Activated naive CD4-positive, alpha-beta T cell treated with anti-CD3 and anti-CD28 coated beads for 36 hours (primary cell): ENCODE measurements at places on chromosomes 12 and 14. TPM values are rescaled to one million over a fixed set of nuclear protein-coding genes. Genes with fewer than 3 reads are reported as not detected.

PIANP gene
- 0.27 TPM for total RNA-seq

GLS2 gene
- total RNA-seq = 4.6 TPM

TAS2R7 gene
- total RNA-seq = not detected

MSI1 gene
- total RNA-seq = 0.27 TPM

CRACR2A gene
- total RNA-seq = 19.0 TPM

KRT1 gene
- total RNA-seq = not detected

RTL1 gene
- not detected for total RNA-seq

DNA sequence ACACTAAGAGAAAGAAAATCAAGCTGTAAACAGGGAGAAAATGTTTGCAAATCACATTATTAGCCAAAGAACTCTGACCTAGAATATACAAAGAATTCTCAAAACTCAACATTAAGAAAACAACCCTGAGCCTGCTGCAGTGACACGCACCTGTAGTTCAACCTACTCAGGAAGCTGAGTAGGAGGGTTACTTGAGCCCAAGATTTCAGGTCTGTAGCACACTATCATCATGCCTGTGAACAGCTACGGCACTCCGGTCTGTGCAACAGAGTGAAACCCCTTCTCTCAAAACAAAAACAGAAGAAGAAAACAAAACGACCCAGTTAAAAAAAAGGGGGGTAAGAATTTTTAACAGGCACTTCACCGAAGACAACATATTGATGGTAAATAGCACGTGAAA lies 20.8 kb downstream of the SAV1 start:
- no peak for DNase-seq
- no peak overlapping the region for H3K27ac ChIP-seq

GRCh38 chr12:1369938-1370500 lies 224.4 kb downstream of the FBXL14 start:
- H3K36me3 ChIP-seq = peaks cover 6% of the 10 kb centered on the region
- H3K4me1 ChIP-seq = peaks cover 4% of the 10 kb centered on the region
- DNase-seq = no peak
- no peak overlapping the region for H3K4me3 ChIP-seq

DNA sequence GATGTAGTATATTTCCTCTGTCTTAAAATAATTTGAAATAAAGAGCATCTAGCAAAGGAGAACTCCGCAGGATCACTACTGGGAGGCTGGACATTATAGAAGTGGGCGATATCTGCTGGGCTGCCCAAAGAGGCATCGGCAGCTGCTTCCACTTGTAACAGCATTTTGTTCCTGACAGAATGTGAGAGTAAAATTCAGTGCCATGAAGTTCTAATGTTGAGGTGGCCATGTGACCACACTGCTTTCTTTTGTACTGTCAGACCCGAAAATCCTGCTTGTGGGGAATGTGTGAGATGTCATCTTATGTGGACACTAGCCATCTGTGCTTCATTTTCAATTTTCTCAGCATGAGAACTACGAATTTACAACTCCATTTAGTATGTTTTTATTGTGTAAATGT lies 151.9 kb downstream of the ACSS3 start:
- no peaks in the 10 kb centered on the region for H3K4me1 ChIP-seq
- H3K36me3 ChIP-seq = no peaks in the 10 kb centered on the region
- DNase-seq = no peak

- no peak overlapping the region for H3K27ac ChIP-seq
- peaks cover 2% of the 10 kb centered on the region for H3K4me1 ChIP-seq
- H3K27me3 ChIP-seq = peaks cover 6% of the 10 kb centered on the region
- no peak overlapping the region for H3K4me3 ChIP-seq
- H3K36me3 ChIP-seq = no peaks in the 10 kb centered on the region
Measured at GRCh38 chr12:6307529-6307928, 3.0 kb upstream of the PLEKHG6 start.

DNA sequence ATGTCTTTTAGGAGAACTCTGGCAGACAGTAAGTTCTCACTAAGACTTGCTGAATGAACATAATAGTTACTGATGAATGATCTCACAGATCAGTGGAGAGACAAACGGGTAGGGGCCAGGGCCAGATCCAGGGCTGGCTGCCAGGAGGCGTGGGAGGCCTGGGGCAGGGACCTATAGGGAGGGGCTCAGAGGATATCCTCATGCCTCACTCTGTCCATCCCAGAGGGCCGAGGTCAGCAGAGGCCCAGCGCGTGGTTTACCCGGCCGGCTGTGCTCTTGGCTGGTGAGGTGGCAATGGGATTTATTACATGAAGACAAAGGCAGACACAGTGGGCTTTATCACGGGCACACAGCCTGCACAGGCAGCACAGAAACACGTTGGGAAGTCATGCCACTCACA lies 85.4 kb downstream of the CHGA start:
- no peak overlapping the region for H3K4me3 ChIP-seq
- H3K27ac ChIP-seq = no peak overlapping the region
- H3K27me3 ChIP-seq = no peaks in the 10 kb centered on the region
- H3K4me1 ChIP-seq = peaks cover 3% of the 10 kb centered on the region
- DNase-seq = no peak
- no peaks in the 10 kb centered on the region for H3K36me3 ChIP-seq

GRCh38 chr12:114926341-114926740 lies 242.4 kb upstream of the TBX3 start:
- DNase-seq = no peak
- no peak overlapping the region for H3K27ac ChIP-seq
- H3K36me3 ChIP-seq = no peaks in the 10 kb centered on the region
- H3K4me1 ChIP-seq = no peaks in the 10 kb centered on the region
- peaks cover 2% of the 10 kb centered on the region for H3K27me3 ChIP-seq

DNA sequence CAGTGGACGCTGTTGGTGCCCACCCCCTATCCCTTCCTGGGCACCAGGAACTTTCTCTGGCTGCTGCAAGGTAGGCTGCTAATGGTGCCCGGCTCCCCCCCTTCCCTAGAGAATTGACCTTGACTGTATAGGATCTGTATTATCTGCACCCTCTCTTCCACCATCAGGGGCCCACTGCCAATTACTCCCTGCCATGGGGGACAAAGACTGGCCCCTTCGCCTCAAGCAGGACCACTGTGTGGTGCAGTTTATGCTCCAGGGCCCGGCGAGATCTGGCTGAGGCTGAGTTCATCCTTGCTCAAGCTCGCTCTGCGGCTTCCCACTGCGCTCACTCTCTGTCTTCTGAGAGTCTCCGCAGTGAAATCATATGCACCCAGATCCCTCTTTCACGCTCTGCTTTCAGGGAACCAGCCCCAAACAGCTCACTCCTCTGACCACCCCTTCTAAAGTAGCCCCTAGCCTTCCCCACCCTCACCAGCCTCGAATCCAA lies 95.2 kb downstream of the LGMN start:
- peak overlapping the region; percentile 93 for H3K4me3 ChIP-seq
- H3K27me3 ChIP-seq = no peaks in the 10 kb centered on the region
- peak; percentile 66 for DNase-seq
- H3K36me3 ChIP-seq = peaks cover 11% of the 10 kb centered on the region

DNA sequence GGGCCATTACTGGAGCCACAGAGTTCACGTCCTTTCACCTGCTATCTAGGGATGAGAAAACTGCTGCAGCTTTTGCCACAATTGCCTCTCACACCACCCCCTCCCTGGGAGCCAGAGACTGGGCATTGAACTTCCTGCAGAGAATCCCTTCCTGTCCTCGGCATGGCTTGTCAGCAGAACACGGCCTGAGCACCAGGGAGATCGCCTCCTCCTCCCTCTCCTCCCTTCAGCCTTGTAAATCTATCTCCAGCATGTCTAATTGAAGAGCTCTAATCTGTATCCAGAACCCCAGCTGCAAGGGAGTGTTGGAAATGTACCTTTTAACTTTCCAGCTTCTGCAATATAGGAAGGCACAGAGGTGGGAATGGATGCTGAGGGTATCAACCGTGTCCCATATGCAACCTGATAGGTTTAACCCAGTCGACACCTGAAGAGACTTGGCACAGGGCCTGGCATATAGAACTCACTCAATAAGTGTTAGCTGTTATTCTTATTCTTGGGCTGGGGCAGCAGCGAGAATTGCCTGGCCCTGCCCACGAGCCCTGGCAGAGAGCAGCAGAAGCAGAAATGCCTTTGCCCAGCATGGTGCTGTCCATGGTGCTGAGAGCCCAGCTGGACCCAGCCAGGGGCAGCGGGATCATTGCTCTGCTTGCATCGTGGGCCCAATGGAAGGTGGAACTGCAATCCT lies 26.8 kb downstream of the TMEM63C start:
- peak; percentile 71 for DNase-seq
- no peaks in the 10 kb centered on the region for H3K36me3 ChIP-seq
- peaks cover under 1% of the 10 kb centered on the region for H3K27me3 ChIP-seq

DNA sequence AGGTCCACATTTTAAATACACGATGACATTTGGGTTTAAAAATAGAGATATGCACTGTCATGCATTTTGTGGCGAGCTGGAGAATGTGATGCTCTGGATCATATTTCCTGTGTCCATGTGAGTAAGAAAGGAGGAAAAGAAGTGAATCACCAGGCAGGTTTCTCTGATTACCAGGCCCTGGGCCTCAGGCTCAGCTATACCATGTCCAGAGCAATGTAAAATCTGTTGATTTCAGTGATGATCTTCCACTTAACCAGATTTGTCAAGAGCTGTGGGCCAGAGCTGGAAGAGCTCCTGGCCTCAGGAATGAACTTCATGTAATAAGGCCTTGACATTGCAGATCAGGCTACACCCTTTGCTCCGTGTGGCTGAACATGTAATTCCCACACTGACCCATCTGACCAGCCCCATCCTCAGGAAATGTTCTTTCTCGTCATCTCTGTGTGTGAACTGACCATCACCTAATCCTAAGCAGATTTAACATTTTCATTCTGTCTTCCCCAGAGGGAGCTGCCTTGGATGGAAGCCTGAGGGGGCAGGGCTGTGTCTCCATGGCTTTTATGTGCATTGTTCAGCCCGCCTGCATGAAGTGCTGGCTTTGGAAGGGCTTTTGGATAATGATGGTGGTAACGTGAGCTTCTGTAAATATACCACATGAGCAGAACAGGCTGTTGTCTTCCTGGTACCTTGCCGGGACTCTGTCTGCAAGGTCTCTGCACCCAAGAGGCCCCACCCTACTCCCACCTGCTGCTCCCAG lies 54.5 kb downstream of the CRACR2A start:
- no peak for DNase-seq
- no peaks in the 10 kb centered on the region for H3K4me1 ChIP-seq
- H3K27me3 ChIP-seq = no peaks in the 10 kb centered on the region
- H3K4me3 ChIP-seq = no peak overlapping the region

DNA sequence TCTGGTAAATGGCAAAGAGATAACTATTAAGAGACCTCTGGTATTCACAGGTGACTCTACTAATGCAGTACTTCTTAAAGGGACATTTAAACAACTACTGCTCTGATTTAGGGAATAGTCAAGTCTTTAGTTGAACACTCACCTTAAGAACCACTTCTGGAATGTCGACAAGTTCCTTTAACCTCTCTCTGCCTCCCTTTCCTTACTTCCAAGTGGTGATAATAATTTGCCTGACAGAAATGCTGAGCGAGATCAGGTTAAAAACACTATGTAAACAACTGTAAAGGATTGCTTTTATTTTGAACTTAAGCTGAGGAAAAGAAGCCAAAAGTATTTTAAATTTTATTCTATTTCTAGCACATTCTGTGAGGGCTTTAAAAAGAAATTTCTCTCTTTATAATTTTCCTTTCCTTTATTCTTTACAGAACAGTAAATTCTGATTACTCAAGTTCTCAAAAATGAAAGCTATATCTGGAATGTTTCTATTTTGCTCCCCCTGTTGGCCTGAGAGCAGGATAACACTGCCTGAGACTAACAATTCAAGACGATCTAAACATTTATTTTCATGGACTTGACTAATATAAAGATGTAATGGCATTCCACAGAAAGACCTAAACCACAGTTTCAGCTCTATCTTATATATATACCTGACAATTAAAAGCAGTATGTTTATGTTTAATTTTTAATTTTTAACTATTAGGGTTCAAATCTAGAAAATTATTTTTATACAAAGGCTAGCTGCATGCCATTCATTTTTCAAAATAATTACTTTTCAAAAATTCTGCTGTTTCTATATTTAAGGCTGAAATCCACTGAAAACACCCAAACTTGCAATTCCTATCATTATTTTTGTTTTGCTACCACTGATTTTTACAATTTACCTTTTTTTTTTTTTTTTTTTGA lies 29.2 kb downstream of the ZCCHC8 start:
- H3K4me3 ChIP-seq = no peak overlapping the region
- H3K36me3 ChIP-seq = peaks cover 28% of the 10 kb centered on the region
- no peaks in the 10 kb centered on the region for H3K27me3 ChIP-seq
- H3K27ac ChIP-seq = no peak overlapping the region
- peaks cover 23% of the 10 kb centered on the region for H3K4me1 ChIP-seq

DNA sequence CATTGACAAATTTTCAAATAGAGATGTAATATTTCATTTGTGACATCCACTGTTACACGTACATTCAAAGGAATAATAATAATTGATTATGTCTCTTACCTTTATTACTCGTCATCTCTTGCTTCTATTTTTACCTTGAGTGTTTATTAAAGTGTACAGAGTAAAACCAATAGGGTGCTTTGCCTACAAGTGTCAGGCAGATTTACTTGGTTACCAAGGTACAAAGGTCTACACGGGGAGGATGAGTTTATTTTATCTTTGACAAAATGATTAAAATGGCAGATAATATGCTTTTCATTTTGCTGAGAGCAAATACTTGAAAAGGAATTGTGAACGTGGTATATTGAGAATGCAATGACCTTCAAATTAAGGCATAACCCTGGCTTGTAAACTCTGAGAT lies 137.8 kb upstream of the SOX5 start:
- no peaks in the 10 kb centered on the region for H3K4me1 ChIP-seq
- DNase-seq = no peak
- no peak overlapping the region for H3K27ac ChIP-seq
- H3K4me3 ChIP-seq = no peak overlapping the region
- no peaks in the 10 kb centered on the region for H3K36me3 ChIP-seq

DNA sequence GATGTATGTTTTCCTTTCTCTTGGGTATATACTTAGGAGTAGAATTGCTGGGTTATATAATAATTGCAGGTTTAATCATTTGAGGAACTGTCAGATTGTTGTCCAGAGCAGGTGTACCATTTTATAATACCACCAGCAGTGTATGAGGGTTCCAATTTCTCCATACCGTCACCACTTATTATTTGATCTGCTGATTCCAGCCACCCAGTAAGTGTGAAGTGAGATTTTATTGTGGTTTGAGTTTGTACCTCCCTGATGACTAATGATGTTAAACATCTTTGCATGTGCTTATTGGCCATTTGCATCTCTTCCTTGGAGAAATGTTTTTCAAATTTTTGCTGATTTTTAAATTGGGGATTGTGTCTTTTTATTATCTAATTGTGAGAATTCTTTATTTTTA lies 15.1 kb downstream of the NCKAP5L start:
- no peak for DNase-seq
- H3K36me3 ChIP-seq = peaks cover 1% of the 10 kb centered on the region
- no peaks in the 10 kb centered on the region for H3K27me3 ChIP-seq
- H3K4me1 ChIP-seq = peaks cover 4% of the 10 kb centered on the region
- H3K4me3 ChIP-seq = no peak overlapping the region

- H3K27ac ChIP-seq = no peak overlapping the region
- H3K36me3 ChIP-seq = peaks cover 66% of the 10 kb centered on the region
- H3K4me1 ChIP-seq = no peaks in the 10 kb centered on the region
Measured at GRCh38 chr12:113174461-113175384, 10.6 kb downstream of the DDX54 start.

GRCh38 chr12:15323480-15323879 lies 1.2 kb downstream of the PTPRO start:
- H3K4me1 ChIP-seq = peaks cover 10% of the 10 kb centered on the region
- no peaks in the 10 kb centered on the region for H3K36me3 ChIP-seq
- H3K27me3 ChIP-seq = peaks cover 30% of the 10 kb centered on the region
- no peak for DNase-seq
- H3K4me3 ChIP-seq = no peak overlapping the region

- H3K36me3 ChIP-seq = no peaks in the 10 kb centered on the region
- no peak overlapping the region for H3K27ac ChIP-seq
- H3K4me3 ChIP-seq = no peak overlapping the region
- no peaks in the 10 kb centered on the region for H3K4me1 ChIP-seq
- peaks cover 3% of the 10 kb centered on the region for H3K27me3 ChIP-seq
- no peak for DNase-seq
Measured at GRCh38 chr14:57686304-57686703, 179.6 kb downstream of the SLC35F4 start.
